ENCODE measurements at places on chromosomes 7 and 10.

- no peak for DNase-seq
Measured at GRCh38 chr7:108067844-108068243, 62.3 kb downstream of the LAMB4 start.

DNA sequence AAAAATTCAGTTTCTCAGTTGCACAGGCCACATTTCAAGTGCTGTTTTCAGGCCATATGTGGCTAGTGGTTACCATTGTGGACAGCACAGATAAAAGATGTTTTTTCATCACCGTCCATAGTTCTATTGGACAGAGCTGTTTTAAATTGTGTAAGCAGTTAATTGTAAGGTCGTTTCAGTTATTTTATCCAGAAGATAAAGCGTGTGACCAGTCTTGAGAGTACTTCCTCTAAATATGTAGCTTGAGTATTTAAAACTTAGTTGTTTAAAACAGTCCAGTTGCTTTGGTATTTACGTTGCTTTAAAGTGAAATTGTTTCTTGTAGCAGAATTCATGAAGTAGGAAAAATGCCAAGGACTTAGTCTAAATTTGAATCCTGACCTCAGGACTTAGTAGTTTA is 66.9 kb downstream of the ZNRF2 start:
- no peak for DNase-seq

GRCh38 chr7:112798274-112799159 is 8.3 kb upstream of the TMEM168 start:
- no peak for DNase-seq

DNA sequence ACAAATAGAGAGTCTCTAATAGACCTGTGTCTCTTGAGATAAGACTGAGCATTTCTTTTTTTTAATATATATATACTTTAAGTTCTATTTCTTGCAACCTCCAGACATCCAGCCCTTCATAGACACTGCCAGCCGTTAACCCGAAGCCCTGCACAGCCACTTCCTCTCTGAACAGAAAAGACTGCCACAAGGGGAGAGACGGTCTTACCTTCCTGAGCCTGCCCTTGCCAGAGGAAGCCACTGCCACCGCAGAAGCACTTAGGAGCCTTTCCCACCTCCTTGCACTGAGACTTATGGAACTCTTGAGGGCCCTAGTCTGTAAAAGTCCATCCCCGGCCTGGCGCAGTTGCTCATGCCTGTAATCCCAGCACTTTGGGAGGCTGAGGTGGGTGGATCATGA is 31.8 kb upstream of the PRSS1 start:
- DNase-seq: no peak
